ENCODE measurements at places on chromosomes 1 and 21. TPM values are rescaled to one million over a fixed set of nuclear protein-coding genes. Genes with fewer than 3 reads are reported as not detected.

S100A6 gene
- 1,133 TPM for total RNA-seq

HMGN1 gene
- 237 TPM for total RNA-seq

SDC3 gene
- total RNA-seq, result 11.9 TPM

SPRR5 gene
- total RNA-seq, result not detected

CD101 gene
- total RNA-seq, result 0.10 TPM

BACH1 gene
- total RNA-seq, result 15.1 TPM

OR2T29 gene
- total RNA-seq, result not detected

TTC22 gene
- not detected for total RNA-seq

MEAF6 gene
- 85.2 TPM for total RNA-seq

ELOVL1 gene
- total RNA-seq, result 113 TPM
